Activated naive CD4-positive, alpha-beta T cell (primary cell): ENCODE measurements at places on chromosomes 7 and 10.

DNA sequence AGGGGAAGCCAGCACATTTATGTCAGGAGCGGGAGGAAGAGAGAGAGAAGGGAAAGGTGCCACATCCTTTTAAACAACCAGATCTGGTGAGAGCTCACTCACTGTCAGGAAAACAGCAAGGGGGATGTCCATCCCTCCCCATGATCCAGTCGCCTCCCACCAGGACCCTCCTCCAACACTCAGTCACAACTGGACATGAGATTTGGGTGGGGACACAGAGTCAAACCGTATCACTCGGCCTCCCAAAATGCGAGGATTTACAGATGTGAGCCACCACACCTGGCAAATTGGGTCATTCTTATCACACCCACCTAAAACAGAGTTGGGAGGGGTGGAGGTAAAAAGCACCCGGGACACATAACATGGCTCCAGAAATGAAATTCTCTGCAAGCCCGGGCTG lies 41.0 kb downstream of the CARD11 start:
- no peak for DNase-seq

DNA sequence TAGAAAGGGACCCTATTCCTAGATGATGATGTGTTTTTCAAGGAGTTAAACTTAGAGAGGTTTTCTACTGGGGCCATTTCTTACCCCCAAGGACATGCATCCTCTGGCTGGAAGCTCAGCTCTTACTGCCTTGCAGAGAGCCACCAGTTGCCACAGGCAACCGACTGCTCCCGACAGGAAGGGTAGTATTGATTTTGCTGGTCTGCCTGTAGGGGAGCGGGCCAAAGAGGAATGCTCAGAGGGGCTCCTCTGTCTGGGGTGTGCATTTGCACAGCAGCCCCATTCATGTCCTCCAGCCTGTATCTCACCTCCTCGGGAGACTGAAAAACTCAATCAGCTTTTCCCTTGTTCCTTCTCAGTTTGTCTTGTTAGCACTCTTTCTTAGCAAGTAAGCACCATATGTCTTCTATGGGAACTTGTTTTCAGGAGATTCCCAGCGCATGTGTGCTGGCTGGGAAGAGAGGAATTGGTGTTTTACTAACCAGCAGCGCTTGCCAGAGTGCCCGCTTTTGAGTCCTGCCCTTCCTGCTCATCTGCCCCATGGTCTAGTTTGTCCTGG lies 739.0 kb upstream of the GALNT17 start:
- DNase-seq, result no peak

- DNase-seq, result no peak
Measured at GRCh38 chr7:36710186-36710791, 14.0 kb downstream of the AOAH start.

DNA sequence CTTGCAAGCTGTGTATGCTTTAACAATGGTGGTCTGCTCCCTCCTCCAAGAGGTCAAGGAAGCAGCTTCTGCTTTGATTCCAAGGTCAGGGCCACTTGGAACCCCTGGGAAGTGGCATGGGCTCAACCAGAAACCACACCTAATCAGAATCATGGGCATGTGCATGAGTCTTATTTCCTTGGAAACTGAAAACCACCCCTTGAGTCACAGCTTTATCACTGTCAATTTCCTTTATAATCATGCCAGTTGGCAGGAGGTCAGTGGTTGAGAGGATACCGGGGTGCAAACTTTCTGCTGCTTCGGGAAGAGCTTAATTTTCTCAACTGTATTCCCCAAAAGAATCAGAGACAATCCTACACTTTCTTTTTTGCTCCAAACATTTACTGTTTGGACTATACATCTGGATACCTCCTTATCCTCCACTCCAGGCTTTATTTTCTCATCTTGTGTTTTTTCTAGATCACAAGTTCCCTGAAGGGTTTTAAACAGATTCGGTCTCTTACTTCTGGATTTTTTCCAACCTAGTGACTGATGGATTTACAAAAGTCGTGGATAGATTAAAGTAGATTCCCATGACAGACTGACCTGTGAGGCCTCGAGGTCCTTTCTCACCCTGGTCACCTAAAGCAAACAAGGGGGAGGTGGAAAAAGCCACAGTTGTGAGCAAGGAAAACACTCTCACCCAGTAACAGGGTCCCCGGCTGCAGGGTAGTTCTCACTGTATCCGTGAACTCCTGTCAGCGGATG lies 36.0 kb downstream of the COL17A1 start:
- DNase-seq, result no peak

GRCh38 chr7:88311675-88312036 lies 5.0 kb upstream of the STEAP4 start:
- DNase-seq, result no peak

- DNase-seq, result no peak
Measured at GRCh38 chr10:125882596-125882995, 1.5 kb upstream of the DHX32 start.

DNA sequence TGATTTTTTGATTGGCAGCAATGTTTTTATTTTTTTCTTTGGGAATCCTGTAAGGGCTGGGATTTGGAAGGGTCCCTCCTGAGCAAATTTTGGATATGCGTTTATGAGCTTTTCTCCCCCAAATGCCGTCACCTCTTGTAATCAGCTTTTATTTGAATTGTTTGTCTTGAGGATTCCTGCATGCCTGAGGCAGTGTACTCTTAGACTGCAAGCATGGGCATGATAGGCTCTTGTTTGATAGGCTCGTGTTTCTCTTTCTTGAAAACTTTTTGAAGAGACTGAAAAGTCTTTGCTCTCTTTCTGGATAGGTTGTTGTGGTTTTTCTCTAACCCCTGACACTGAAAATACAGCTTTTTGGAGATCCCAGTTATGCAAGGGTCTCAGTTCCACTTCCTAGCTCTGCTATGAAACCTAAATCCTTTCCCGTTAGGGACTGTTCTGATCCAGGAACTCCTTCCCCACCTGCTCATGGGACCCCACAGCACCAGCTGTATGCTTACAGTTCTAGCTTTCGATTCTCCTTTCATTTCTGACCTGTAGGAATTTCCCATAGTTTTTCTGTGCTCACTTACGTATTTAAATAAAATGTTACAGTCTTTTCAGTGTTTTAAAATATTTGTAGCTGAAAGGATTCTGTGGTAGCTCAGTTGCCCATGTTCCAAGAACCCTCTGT lies 17.2 kb downstream of the TSPAN13 start:
- no peak for DNase-seq

DNA sequence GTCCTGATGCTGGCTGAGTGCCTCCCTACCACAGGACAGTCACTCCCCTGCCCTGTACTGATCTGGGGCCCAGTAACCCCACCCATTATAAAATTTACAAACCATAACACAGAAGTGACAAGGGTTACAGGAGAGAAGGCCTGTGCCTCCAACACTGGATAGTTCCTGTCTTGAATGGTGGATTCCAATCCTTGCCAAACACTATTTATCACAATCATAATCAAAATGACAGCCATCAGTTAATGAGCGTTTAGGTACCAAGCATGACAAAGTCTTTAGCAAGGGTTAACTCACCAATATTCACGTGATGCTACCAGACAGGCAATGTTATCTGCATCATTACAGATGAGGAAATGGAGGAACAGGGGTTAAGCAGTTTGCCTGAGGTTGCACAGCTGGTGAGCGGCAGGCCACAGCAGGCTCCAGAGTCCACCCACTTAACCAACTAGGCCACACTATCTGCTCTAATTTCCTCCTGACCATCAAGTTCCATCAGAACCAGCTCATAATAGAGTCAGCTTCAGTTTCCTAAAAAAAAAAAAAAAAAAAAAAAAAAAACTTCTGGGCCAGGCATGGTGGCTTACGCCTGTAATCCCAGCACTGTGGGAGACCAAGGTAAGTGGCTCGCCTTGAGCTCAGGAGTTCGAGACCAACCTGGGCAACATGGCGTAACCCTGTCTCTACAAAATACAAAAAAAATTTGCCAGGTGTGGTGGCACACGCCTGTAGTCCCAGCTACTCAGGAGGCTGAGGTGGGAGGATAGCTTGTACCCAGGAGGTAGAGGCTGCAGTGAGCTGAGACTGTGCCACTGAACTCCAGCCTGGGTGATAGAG lies 14.2 kb downstream of the PDLIM1 start:
- no peak for DNase-seq

- DNase-seq, result no peak
Measured at GRCh38 chr10:102765336-102765735, 21.6 kb downstream of the WBP1L start.

DNA sequence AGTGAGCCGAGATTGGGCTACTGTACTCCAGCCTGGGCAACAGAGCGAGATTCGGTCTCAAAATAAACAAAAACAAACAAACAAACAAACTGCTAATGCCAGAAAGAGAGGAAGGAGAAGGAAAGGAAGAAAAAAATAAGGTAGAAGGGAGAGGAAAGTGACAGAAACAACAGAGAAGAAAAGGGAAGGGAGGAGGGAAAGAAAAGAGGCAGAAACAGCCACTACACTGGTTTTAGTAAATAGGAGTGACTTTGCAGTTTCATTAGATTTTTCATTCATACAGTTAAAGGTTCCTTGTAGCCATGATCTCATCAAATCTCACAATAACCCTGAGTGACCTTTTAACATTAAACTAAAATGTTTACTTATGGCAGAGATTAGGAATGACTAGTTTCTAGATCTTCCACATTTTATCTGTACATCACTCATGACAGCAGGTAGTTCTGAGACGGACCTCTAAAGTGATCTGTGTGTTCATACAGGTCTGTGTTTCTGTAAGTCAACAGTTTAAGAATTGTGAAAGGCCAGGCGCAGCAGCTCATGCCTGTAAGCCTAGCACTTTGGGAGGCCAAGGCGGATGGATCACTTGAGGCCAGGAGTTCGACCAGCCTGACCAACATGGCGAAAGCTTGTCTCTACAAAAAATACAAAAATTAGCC lies 191.3 kb upstream of the KLF14 start:
- DNase-seq, result no peak

DNA sequence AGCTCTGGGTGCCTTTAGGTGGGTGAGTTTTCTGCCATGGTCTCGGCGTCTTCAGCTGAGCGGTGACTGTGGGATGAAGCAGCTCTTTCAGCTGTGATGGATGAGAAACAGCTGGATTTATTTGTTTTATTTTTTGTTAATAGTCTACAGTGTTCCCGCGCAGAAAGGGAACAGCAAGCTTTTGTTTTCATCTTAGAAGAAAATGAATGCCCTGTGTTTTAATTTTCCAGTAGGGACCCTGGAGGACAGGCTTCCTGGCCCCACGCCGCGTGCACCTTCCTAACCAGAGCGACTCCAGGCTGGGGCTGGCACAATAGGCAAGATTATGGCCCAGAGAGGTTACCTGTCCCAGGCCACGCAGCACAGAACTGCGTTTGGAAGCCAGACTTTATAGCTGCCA lies 57.6 kb downstream of the GTF2IRD1 start:
- DNase-seq, result no peak

DNA sequence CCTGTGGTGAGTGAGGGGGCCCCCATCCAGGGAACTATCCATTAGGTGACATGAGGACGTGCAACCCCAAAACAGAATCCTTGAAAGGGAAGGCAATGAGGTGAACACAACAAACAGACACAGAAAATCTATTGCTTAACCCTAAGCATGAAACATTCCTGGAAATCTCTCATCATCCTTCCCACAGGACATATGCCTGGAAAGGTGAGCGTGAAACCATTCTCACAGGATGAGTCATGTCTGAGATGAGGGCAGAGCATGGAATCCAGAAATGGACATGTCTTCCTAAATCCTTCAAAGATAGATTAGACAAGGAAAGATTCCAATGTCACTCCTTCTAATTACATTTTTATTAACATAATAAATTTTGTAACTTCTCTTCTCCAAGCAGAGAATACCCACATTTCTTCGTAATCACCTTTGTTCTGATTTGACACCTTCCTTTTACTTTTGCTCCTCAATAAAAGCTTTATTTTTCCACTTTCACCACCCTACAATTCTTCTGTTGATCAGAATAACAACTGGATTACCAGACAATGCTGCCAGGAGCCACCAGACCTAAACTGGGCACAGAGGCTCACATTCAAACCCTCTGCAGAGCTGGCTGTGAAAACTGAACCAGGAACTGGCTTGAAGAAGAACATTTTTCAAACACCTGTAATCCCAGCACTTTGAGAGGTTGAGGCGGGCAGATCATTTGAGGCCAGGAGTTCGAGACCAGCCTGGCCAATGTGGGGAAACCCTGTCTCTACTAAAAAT lies 67.2 kb downstream of the COBL start:
- DNase-seq, result no peak

- DNase-seq, result peak; percentile 0
Measured at GRCh38 chr7:129376076-129376777, 58.0 kb upstream of the STRIP2 start.

GRCh38 chr10:36198322-36198721 lies 556.2 kb upstream of the FZD8 start:
- DNase-seq, result no peak

GRCh38 chr7:94391726-94392392 lies 2.8 kb upstream of the COL1A2 start:
- no peak for DNase-seq

GRCh38 chr7:6218329-6218728 lies 54.1 kb downstream of the CYTH3 start:
- no peak for DNase-seq

DNA sequence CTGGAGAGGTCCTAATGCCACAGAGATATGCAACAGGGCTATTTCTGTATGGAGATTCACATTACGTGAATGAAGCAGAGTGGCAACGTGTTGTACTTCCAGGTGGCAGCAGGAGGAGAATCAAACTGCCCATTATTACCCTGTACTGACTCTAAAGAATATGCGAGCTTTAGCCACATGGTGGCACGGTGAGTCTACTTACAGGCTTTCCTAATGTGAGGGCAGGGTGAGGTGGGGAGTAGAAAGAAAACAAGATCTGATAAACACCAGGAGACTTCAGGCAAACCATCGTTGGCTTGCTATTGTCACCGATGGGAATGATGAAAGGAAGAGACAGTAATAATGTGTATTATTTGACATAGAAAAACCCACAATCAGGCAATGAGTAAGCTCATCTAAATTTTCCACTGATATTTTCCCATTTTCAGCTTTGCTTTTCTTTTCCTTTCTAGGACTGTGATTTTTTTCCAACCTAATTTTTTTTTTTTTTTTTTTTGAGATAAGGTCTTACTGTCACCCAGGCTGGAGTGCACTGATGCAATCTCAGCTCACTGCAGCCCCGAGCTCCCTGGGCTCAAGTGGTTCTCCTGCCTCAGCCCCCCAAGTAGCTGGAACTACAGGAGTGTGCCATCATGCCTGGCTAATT lies 164.3 kb downstream of the BTAF1 start:
- DNase-seq, result peak; percentile 1

DNA sequence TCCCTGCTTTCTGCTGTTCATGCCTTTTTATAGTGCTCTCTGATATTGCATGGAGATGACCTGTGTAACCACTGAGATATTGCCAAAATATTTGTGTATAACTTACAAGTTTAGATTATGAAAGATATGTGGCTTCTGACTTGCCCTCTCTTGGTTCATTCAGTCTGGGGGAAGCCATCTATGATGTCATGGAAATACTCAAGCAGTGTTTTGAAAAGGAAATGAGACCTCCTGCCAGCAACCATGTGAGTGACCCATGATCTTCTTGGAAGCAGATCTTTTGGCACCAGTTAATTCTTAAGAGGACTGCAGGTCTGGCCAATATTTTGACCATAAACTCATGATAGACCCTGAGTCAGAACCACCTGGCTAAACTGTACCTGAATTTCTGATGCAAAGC lies 183.0 kb downstream of the THSD7A start:
- no peak for DNase-seq

GRCh38 chr10:117271427-117271826 lies 30.5 kb downstream of the SLC18A2 start:
- DNase-seq, result no peak

- no peak for DNase-seq
Measured at GRCh38 chr7:21767300-21767900, 178.3 kb downstream of the CDCA7L start.
